Activated naive CD4-positive, alpha-beta T cell treated with Interleukin-2 at 50 U/mL for 16 hours (primary cell): ENCODE measurements at places on chromosomes 6 and 20.

DNA sequence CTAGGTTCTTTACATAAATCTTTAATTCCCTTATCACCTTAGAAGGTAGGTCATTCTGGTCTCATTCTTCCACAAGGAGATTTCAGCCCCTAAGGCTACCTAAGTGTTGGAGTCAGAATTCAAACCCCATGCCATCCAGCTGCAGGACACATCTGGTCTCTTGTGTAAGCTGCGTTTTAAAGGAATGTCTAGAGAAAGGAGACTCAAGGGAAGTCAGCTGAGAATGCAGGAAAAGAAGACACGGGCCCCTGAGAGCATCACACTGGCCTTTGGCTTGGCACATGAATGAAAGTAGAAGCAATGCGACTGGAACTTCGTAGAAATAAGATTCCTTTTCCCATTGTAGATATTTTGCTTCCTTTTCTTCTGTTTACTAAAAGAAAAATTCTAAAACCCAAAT is 76.7 kb upstream of the SYNJ2 start:
- no peak for DNase-seq

- DNase-seq = no peak
Measured at GRCh38 chr20:32432277-32432676, 74.1 kb downstream of the ASXL1 start.

DNA sequence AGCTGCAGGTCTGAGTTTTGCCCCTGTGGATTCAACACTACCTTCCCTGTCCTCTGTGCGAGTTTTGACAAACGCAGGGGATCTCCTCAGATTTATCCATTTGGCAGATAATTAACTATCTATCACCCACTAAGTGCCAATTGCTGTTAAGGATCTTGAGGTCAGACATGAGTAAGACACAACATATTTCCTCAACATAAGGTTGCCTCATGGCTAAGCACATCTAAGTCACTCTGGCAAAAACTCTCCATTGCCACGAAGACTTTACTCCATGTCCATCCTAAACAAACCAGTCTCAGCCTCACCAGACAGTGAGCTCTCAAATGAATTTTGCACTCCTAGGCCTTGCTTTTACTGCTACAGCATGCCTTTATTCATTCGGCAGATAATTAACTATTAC is 408.4 kb downstream of the MAFB start:
- DNase-seq = no peak

GRCh38 chr6:170049641-170050561 is 241.0 kb downstream of the DLL1 start:
- no peak for DNase-seq

DNA sequence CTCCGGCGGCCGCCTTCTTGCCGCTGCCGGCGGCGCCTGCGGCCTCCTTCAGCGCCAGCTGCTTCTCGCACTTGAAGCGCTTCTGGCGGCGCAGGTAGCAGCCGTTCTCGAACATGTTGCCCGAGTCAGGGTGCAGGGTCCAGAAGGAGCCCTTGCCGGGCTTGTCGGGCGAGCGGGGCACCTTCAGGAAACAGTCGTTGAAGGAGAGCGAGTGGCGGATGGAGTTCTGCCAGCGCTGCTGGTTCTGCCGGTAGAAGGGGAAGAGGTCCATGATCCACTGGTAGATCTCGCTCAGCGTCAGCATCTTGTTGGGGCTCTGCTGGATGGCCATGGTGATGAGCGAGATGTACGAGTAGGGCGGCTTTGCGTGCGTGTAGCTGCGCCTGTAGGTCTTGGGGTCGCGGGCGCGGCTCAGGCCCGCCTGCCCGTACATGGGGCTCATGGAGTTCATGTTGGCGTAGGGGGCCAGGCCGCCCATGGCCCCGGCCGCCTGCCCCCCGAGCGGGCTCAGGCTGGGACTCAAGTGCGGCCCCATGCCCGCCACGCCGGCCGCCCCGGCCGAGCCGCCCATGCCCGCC is 1.9 kb downstream of the FOXA2 start:
- DNase-seq = no peak

- DNase-seq = no peak
Measured at GRCh38 chr20:62686869-62687830, 21.5 kb upstream of the NTSR1 start.

DNA sequence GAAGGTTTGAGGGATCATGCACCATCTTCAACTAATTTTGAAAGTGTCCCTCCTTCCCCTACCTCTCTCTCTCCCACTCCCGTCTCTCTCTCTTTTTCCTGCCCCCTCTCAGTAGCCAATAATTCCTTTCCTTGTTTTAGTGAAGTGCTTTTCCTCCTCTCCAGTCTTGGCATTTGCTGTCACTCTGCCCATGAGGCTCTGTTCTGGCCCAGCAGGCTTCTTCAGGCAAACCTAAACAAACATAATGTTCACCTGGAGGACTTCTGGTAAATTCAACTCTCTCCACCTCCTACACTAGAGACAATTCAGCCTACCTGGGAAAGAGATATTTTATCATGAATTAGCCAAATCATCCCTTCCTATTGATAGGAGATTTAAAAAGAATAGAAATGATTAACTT is 320.4 kb upstream of the RNF24 start:
- DNase-seq = no peak

DNA sequence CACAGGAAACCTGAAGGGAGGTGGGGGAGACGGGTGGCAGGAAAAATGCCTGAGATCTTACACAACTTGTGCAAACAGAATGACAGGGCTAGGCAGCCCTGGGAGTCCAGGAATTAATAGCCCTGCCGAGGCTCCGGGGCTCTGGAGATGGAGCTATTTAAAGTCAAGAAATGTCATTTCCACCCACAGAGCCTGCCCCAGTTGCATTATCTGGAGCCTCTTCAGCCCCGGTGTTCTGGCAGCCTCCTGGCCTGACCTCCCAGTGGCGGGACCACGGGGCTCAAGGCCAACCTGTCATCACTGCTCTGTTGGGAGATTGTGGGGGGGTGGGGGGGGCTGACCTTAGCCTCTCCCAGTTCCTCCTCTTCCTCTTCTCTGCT is 28.5 kb upstream of the SCUBE3 start:
- DNase-seq = no peak
